Karpas-422 (cell line): ENCODE measurements at places on chromosomes 3 and 15. TPM values are rescaled to one million over a fixed set of nuclear protein-coding genes. Genes with fewer than 3 reads are reported as not detected.

The RBP2 gene
- not detected in 2 replicates for total RNA-seq

GRCh38 chr3:40764747-40765146 is 240.0 kb downstream of the ZNF621 start:
- DNase-seq = no peak

The TRPM1 gene
- total RNA-seq = not detected in 2 replicates

GRCh38 chr15:101725073-101725472 is 800 bp upstream of the TARS3 start:
- DNase-seq = no peak

DNA sequence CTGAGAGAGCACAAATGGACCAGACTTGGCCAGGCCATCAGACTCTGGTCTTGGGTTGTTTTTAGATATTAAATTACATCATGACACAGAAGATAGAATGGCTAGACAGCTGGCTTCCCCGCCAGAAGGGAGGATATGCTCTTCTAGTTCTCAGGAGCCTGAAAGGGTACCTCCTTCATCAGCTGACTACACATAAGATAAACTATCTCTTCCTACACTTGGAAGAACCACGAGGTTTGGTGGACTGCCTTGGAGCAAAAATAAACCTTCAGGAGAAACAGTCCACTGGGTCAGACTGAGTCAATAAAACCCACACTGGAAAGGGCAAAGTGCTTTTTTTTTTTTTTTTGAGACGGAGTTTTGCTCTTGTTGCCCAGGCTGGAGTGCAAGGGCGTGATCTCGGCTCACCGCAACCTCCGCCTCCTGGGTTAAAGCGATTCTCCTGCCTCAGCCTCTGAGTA is 26.3 kb upstream of the DYNC1LI1 start:
- DNase-seq = no peak

DNA sequence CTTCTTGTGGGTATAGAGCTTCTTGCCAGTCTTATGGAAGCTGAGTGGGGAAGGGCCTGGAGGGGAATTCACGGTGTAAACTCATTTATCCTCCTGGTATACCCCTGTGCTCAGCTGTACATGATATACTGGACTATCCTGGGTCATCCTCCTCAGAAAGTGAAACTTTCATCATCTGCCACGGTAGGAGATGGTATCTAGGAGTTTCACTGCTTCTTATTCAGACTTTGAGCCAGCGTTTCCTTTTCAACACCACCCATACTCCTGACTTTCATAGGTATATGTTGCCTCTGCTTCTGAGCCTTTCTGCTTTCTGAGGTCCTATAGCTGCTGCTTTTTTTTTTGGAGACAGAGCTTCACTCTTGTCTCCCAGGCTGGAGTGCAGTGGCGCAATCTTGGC is 15.6 kb downstream of the SENP5 start:
- no peak for DNase-seq

DNA sequence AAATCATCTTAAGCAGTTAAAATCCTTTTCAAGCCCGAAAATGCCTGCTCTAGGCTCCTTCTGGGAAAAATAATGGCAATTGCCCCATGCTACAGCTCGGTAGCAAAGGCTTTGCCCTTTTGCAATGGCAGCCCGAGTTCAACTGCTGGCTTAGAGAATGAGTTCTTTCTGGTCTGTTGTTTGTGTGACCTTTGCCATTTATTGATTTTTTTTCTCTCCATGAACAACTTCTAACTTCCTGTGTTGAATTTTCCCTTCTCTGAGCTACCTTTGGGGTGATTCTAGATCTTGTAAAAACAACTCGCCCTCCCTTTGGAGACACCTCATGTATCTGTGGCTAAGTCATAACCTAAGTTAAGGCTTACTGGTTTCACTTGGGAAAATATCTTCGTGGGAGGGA is 139.3 kb downstream of the PLCH1 start:
- no peak for DNase-seq

The LRTM1 gene
- total RNA-seq = not detected in 2 replicates

- no peak for DNase-seq
Observed at GRCh38 chr3:72114773-72115172, 329.8 kb upstream of the PROK2 start.

DNA sequence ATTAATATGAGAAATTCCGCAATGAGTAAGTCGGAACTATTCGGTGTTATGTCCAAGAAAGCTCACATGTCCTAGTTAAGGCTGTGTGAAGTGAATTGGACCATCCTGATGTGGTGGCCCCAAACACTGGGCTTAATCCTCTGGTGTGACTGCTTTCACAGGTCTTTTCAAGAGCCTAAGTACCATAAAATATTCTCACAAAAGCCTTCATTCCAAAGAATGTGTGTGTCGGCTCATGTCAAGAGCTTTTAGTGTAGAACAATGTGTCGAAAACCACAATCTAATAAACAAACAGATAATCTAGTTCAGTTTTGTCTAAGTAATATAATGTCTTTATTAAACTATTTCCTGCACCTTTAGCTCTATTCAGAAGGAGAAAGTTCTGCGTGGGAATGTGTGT is 311.4 kb downstream of the LPP start:
- DNase-seq = no peak

The ST3GAL6 gene
- not detected in 2 replicates for total RNA-seq

DNA sequence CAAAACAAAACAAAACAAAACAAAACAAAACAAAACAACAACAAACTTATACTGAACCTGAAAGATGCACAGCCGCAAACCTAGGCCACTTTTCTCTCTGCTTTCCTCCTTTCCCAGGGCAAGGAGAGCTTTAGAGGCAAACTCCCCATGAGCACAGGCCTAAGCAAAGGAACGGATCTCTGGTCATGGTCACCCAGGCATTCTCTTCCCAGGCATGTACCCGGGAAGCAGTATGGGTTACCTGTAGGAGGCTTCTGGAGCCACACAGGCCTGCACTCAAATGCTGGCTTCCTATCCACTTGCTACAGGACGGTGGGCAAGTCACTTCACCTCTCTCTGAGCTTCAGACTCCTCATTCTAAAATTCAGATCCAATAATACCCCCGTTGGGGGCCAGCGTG is 171.8 kb downstream of the SMAD6 start:
- no peak for DNase-seq

- peak; percentile 69 for DNase-seq
Observed at GRCh38 chr3:150736903-150737832, 25.8 kb downstream of the SIAH2 start.

The GOLGA8S gene
- total RNA-seq = not detected in 2 replicates

The GOLGA8J gene
- not detected in 2 replicates for total RNA-seq

- DNase-seq = no peak
Observed at GRCh38 chr3:150073513-150073912, 102.8 kb upstream of the PFN2 start.

GRCh38 chr3:131716007-131716406 is 213.2 kb upstream of the MRPL3 start:
- DNase-seq = no peak

The FBXW12 gene
- total RNA-seq = not detected in 2 replicates

- DNase-seq = no peak
Observed at GRCh38 chr15:85383470-85384148, 3.2 kb downstream of the AKAP13 start.

GRCh38 chr3:146313746-146314111 is 62.8 kb upstream of the PLSCR4 start:
- no peak for DNase-seq

The KY gene
- total RNA-seq = not detected in 2 replicates

GRCh38 chr3:141388823-141389621 is 20.7 kb downstream of the ZBTB38 start:
- DNase-seq = no peak

The DNASE1L3 gene
- total RNA-seq = not detected in 2 replicates

- no peak for DNase-seq
Observed at GRCh38 chr3:194871864-194872668, 186.4 kb downstream of the FAM43A start.

- no peak for DNase-seq
Observed at GRCh38 chr15:73845907-73846306, 27.5 kb upstream of the TBC1D21 start.

GRCh38 chr15:100547961-100548360 is 19.2 kb upstream of the CERS3 start:
- DNase-seq = no peak

The P2RY1 gene
- total RNA-seq = not detected in 2 replicates

DNA sequence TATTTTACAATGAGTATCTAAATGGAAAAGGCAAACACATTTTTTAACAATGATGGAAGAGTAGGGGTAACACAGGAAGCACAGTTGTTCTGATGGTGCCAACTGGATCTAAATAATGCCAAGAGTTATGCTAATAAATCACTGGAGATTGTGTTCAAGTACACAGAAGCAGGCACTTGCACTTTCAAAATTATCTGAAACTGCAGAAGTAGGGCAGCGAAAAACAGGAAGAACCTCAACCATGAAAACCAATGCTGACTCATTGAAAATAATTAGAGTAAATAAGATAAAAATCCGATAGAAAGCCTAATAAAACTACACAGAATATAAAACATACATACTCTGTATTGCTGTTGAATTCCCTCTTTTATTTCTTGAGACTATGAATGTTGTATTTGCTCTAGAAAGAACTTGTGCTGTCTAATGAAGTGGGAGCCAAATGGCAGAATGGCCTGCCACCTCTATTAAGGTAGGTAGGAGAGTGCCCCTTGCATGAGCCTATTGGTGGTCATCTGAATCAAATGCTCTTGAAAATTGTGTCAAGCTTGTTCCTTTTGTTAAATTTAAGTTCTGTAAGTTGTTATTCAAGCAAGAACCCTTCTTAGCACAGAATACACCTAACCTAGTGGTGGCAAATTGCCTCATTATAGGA is 93.7 kb downstream of the ABI3BP start:
- peak; percentile 29 for DNase-seq

The CPN2 gene
- not detected in 2 replicates for total RNA-seq

DNA sequence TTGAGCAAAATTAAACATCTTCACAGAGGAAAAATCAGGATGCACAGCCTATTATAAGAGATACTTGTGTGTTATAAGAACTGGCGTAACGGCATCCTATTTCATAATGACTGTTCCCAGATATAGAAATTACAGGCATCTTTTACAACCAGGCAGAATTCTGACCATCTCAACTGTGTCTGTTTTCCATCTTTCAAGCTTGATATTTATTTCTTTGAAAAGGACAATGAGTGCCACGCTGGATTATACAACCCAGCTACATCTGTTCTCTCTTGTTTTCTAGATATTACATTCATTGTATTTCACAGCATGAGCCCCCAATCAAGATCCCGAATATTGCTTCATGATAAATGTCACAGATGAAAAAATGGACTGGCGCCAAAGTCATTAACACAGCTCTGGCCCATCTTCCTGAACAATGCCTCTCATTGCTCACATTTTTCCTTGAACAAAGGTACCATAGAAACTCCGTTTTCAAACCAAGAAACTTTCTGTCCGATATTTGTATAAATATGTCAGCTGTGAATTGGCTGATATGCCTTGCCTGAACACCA is 420.6 kb downstream of the TBL1XR1 start:
- no peak for DNase-seq

DNA sequence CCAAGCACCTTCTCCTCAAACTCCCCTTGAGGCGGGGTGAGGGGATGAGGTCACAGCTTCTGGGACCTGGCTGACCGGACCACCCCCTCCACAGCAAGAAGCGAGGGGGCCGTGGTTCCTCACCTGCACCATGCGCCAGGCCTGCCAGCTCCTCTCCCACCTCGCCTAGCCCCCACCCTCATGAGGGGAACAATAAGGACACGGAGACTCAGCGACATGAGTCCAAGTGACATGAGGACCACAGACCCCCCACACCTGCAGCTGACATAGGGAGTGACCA is 118.7 kb downstream of the CHSY1 start:
- DNase-seq = no peak

DNA sequence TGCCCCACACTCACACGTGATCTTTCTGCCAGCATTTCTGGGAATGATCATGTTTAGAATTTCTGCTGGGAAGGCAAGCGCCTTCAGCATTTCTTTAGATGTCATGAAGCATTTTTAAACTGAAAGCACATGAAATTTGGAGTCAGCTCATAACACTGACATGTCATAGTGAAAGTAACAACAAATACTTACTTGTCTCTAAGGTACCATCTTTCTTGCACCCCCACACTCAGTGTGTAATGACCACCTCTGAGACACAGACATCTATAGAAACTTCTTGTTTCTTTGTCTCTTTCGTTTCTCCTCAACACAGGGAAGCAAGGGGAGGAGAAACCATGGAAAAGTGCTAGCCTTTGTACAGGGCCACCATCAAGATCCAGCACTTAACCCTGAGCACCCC is 171.7 kb downstream of the RORA start:
- DNase-seq = no peak

- DNase-seq = no peak
Observed at GRCh38 chr3:45216021-45216609, 10.0 kb downstream of the TMEM158 start.

- DNase-seq = no peak
Observed at GRCh38 chr3:81938681-81939080, 177.2 kb upstream of the GBE1 start.

The RPS27L gene
- total RNA-seq = 36.3 and 72.8 TPM in 2 replicates

- no peak for DNase-seq
Observed at GRCh38 chr3:46918634-46919033, 41.1 kb downstream of the PTH1R start.

The UBL7 gene
- 71.3 and 84.2 TPM in 2 replicates for total RNA-seq
